ENCODE measurements at places on chromosomes 7 and 10.

GRCh38 chr7:90931986-90932916 lies 332.0 kb upstream of the FZD1 start:
- no peak for DNase-seq

- no peak for DNase-seq
Measured at GRCh38 chr7:109901926-109902325, 1189.0 kb upstream of the LRRN3 start.

- DNase-seq = no peak
Measured at GRCh38 chr7:151568956-151569940, 49.6 kb upstream of the RHEB start.

- no peak for DNase-seq
Measured at GRCh38 chr10:133058331-133059092, 29.2 kb upstream of the ADGRA1 start.

DNA sequence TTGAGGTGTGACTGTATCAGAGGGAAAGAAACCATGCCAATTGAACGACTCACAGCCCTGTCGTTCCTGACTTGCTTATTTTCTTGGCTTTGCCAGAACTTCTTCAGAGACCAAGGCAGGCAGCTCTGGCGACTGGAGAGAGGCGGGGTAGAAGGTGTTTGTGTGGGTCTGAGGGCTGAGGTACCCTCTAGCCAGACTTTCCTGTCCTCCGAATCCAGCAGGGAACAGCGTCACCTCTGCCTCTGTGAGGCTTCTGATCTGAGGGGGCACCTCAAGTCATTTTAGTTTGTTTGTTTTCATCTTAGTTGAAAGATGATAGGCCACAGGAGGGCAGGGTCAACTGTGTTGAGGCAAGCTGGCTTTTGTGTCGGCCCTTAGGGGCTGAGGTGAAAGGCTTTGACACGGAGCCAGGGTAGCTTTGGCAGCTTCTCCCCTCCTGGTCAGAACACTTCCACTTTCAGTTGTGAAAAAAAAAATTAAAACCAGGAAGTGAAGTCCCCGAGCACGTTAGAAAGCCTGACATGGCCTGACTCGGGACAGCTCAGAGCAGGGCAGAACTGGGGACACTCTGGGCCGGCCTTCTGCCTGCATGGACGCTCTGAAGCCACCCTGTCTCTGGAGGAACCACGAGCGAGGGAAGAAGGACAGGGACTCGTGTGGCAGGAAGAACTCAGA lies 1.9 kb downstream of the ACSL5 start:
- no peak for DNase-seq

- DNase-seq = no peak
Measured at GRCh38 chr7:102836191-102836919, 76.4 kb upstream of the LRRC17 start.

GRCh38 chr7:129188892-129189660 lies 643 bp downstream of the SMO start:
- DNase-seq = no peak

DNA sequence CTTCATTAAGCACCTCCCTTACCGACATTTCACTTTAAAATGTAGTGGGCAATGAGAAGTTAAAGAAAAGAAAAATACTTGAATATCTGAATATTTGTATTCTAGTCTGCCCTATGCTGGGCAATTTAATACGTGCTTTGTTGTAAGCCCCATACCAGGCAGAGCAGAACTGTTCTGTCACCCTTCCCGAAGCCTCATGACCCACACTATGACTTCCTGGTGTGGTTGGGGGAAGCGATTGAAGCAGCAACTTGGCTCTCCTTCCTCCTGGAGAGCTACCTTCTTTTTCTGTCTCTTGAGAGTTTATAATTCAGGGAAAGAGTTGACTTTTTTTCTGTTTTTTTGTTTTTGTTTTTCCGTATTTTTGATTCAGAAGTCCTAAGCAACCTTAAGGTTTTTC lies 243.7 kb downstream of the INHBA start:
- DNase-seq = no peak

- DNase-seq = no peak
Measured at GRCh38 chr7:5489991-5490536, 66.4 kb upstream of the TNRC18 start.

GRCh38 chr7:106358103-106358663 lies 73.4 kb upstream of the NAMPT start:
- DNase-seq = no peak

GRCh38 chr10:104501864-104502579 lies 139.1 kb upstream of the SORCS3 start:
- DNase-seq = no peak

GRCh38 chr10:116469437-116469836 lies 41.8 kb downstream of the PNLIPRP3 start:
- no peak for DNase-seq

DNA sequence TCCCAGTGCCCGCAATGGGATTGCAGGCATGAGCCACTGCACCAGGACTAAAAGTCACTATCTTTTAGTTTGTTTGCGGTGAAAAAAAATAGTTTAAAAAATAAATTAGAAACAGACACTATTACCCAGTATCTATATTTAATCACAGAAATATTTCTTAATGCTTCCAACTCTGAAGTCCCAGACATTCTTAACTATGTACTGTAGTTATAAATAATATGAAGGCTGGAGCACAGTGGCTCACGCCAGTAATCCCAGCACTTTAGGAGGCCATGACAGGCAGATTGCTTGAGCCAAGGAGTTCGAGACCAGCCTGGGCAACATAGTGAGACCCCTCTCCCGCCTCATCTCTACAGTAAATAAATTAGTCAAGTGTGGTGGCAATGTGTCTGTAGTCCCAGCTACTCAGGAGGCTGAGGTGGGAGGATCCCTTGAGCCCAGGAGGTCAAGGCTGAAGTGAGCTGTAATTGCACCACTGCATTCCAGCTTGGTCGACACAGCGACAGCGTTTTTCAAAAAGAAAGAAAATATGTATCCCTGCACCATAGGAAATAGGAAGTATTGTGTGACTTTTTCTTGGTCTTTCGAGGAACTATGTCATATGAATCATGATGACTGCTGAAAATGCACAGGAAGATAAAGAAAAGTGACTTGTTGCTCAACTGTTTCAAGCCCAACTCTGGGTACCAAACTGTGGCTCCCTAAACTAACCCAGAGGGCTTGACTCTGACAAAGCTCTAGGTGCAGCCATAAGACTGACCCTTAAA lies 74.9 kb upstream of the STEAP1B start:
- DNase-seq = no peak

GRCh38 chr7:374706-375311 lies 84.8 kb downstream of the FOXL3 start:
- no peak for DNase-seq

DNA sequence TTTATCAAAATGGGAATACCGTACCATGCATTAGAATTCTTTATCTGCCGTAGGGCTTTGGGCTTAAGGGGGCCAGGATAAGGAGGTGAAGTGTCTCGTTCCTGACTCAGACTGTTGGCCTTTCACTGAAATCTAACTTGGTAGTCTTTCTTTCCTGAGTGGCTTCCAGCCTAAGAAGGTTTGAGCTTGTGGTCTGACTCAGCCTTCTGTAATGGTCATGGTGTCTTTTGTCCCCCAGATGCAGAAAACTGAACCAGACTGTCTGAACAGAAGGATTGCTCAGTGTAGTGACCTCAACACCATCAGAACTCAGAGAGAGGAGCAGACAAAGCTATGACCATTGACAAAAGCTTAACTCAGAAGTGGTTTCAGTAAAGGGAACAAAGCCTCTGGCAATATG lies 39.5 kb downstream of the WNT2 start:
- DNase-seq = no peak

- DNase-seq = no peak
Measured at GRCh38 chr7:44846816-44847508, 925 bp downstream of the H2AZ2 start.

- DNase-seq = no peak
Measured at GRCh38 chr7:105246679-105247078, 142.0 kb downstream of the SRPK2 start.

- DNase-seq = no peak
Measured at GRCh38 chr7:97020601-97020995, 4.0 kb downstream of the DLX5 start.

- no peak for DNase-seq
Measured at GRCh38 chr10:117723343-117723742, 180.8 kb downstream of the EMX2 start.

- no peak for DNase-seq
Measured at GRCh38 chr10:60816628-60817397, 38.5 kb downstream of the CDK1 start.

DNA sequence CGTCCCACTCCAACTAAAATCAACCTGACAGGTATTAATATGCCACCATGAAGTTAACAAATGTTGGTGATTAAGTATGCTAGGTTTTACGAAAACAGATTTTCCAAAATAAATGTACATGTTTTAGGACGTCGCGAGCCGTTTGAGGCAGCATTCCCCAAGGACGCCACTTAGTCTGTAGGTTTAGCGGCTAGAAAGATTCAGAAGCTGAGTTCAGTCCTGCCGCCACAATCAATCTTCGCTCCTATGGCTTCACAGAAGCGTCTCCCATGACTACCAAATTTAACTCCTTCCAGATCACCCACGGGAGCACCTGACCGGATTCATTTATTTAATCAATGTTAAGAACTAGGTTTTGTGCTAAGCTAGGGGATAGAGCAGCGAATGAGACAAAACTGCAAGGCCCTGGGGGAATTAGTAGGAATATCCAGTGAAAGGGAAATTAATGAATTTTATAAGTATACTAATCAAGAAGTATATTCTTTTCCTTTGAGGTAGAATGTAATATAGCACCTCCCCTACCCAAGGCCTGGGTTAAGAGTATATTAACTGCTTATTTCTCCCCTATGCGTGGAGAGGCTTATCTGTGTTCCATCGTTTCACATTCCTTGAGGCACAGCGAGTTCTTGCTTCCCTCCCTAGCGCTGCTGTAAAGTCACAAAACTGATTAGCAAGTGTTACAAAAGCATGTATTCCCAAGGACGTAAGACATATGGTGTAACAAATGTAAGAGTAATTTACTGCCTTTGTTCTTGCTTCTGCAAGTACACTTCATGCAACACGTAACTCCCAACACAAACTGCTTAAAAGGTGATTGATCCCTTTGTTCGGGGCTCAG lies 994 bp upstream of the CYP51A1 start:
- no peak for DNase-seq

- DNase-seq = no peak
Measured at GRCh38 chr7:39754326-39755120, 131.2 kb downstream of the RALA start.

- DNase-seq = no peak
Measured at GRCh38 chr10:82660205-82660604, 785.2 kb downstream of the NRG3 start.

DNA sequence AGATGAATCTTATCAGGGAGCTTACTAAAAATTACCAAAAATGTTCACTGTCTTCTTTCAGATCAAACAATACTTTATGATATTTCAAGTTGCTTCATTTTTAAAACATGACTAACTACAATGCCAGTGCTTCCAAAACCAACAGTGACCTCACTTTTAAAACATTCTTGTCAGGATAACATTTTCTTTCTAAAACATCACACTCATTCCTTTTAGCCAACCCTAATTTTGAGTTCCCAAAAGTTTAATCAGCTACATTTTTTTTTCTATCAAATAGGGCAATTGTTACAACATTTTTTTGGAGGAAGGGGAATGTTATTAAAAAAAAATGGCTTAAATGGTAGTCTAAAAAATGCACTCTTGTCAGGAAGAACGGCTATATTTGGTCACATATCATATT lies 37.3 kb downstream of the RTKN2 start:
- DNase-seq = no peak

DNA sequence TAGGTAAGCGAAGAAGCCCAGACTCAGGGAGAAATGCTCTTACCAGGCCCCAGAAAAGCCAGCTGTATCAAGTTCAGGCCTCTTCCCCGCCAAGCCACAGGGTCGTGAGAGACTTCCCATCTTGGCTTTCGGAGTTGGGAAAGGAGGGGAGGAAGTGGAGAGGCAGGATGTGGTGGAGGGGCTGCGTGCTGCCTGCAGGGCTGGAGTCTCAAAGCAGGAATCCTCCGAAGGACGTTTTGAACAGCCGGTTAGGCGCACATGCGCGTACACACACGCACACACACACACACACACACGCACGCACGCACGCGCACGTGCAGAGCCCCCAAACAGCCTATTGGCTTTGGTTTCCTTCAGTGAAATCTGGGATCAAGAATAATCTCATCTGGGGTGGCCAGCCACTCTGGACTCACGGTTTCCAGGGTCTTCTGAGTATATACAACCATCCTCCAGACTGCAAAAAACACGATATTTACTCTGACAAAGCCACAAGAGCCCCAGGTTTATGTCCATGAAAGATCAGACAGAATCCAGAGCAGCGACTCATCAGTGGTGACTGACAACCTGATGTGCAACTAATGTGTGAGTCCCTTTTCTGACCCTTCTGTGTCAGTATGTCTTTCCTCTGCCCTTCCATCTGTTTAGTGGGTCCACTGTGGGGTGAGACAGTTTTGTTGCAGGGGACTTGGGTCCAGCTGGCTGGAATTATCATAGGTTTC lies 115.0 kb upstream of the ZNF438 start:
- DNase-seq = no peak

- DNase-seq = no peak
Measured at GRCh38 chr7:158175779-158176178, 411.8 kb downstream of the PTPRN2 start.

- DNase-seq = no peak
Measured at GRCh38 chr7:64614812-64615211, 51.1 kb upstream of the ZNF107 start.

GRCh38 chr7:43377196-43377960 lies 205.5 kb upstream of the STK17A start:
- no peak for DNase-seq

DNA sequence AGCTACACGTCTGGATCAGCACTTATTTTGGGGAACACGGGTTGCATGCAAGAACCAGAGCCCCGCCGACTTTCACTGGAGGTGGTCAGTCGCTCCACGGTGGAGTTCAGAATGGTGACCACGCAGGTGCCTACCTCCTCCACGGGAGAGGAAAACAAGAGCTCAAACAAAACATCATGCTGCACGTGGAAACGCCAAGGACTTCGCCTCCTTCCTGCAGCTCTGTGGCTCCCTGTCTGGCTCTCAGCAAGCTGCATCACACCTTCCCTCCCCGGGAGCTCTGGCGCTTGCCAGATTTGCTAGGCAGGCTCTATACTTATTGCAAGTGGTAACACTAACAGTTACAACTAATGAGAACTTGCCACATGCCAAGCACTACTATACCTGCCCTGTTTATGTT lies 26.0 kb downstream of the GSDME start:
- DNase-seq = no peak

- no peak for DNase-seq
Measured at GRCh38 chr10:43921881-43922280, 273.2 kb upstream of the ZNF32 start.

DNA sequence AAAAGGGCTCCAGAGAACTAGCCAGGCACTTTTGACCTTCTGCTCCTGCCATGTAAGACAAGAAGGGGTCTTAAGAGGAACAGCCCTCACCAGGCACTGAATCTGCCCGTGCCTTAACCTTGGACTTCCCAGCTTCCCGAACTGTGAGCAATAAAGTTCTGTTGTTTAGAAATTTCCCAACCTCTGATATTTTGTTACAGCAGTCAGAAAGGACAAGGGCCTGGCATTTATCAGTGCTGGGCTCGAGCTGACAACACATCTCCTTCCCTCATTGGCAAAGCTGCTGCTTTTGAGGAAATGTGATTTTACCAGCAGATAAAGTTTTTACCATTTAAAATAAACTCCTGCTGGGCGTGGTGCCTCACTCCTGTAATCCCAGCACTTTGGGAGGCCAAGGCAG lies 103.5 kb downstream of the GPR26 start:
- DNase-seq = no peak

GRCh38 chr7:50304911-50305582 lies 531 bp downstream of the IKZF1 start:
- no peak for DNase-seq
